ENCODE measurements at places on chromosomes 3 and 15. TPM values are rescaled to one million over a fixed set of nuclear protein-coding genes. Genes with fewer than 3 reads are reported as not detected.
A peak's percentile ranks its signal among the peaks of the same experiment; 100 is the strongest.

Gene EIF4G1
- total RNA-seq: 83.3 TPM

Gene RBPMS2
- total RNA-seq: 0.27 TPM

GRCh38 chr3:89692601-89693000 is 585.2 kb downstream of the EPHA3 start:
- no peak for DNase-seq

Gene NMB
- total RNA-seq: 2.3 TPM

GRCh38 chr3:30720586-30721313 is 114.3 kb downstream of the TGFBR2 start:
- no peak for DNase-seq

Gene GP5
- 0.09 TPM for total RNA-seq

- DNase-seq: no peak
Observed at GRCh38 chr3:39434574-39434973, 28.1 kb downstream of the RPSA start.

Gene SATB1
- 77.8 TPM for total RNA-seq

Gene EPHA3
- total RNA-seq: 57.7 TPM

DNA sequence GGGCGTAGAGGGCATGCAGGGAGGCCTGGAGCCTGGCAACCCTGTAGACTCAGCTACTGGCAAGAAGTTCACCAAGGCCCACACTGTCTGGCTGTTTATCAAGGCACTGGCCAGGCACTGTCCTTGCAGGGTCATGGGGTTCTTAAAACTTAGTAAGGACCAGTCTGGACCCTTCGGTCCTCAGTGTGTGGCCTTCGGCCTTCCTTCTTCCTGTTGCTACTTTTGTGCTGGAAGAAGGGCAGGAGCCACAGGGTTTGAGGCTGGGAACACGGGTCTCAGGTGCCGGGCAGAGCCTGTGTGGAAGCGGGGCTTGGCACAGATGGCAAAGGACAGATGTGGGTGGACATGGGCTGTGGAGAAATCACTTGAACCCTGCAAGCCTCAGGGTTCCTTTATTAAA is 76.6 kb downstream of the SNRK start:
- DNase-seq: no peak

DNA sequence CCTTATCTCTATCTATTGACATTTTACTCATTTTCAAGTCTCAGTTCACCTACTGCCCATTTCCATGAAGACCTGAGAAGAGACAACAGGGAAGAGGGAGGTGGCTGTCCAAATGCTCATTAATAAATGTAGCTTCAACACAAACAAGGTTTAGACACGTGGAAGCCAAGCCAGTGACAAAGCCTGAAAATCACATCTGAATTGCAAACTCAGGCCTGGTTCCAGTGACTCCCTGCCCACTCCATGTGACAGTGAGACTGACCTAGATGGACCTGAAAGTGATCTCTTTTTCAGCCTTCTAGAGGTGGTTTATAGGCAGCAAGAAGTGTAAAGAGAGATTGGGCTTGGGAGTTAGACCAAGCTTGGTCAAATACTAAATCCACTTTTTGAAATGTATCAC is 126.6 kb upstream of the BCL6 start:
- DNase-seq: no peak

DNA sequence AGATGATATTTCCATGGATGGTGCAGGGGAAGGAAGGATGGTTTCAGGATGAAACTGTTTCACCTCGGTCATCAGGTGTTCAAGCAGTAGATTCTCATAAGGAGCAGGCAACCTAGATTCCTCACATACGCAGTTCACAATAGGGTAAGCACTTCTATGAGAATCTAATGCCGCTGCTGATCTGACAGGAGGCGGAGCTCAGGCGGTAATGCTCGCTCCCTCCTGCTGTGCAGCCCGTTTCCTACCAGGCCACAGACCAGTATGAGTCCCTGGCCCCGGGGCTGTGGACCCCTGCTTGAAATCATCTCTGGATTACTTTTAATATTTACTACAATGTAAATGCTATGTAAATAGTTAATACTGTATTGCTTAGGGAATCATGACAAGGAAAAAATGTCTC is 241.8 kb downstream of the ROBO2 start:
- no peak for DNase-seq

Gene KBTBD13
- total RNA-seq: not detected

Gene ARID3B
- 9.6 TPM for total RNA-seq

DNA sequence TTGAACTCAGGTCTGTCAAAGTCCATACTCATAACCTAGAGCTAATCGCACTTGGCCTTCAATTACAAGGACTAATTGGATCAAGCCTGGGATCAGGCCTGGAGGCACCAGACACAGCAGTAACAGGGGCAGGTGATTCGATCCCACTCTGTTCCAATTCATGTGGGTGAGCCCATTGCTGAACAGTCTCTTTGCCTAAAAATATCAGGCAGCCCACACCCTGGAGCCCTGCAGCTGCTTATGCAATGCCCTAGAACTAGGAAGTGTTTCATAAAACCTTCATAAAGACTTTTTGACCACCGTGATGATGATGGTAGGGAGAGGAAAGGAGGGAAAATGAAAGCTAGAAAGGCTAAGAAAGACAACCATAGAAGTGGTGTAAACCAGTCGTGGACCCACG is 47.8 kb upstream of the NEO1 start:
- no peak for DNase-seq

DNA sequence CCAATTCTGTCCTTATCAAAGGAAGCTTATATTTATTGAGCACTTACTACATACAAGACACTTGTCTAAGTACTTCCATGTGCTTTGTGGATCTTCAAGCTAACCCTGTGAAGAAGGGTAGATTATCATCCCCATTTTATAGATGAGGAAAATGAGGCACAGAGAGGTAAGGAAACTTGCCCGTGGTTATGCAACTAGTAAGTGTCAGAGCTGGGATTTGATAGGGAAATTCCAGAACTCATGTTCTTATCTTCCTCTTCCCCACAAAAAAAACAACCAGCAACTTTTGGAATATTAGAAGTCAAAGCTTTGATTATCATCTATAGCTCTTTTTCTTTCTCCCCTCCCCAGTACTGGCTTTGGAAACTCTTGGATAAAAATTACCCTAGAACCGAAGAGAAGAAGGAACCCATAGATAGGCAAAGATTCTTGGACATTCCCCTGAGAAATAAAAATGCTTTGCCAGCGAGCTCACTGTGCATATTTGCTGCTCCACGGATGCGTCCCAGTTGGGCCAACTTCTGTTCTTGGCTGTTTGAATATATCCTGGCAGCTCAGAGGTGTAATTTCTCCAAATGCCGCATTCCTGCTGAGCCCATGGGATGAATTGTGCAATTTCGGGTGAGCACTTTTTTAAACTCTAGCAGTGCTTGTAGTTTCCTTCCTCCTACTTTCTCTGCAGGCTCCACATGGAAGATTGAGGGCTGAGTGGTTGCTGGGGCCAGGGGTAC is 591.5 kb upstream of the CFAP20DC start:
- DNase-seq: peak; percentile 25

Gene KIF7
- 7.3 TPM for total RNA-seq

- no peak for DNase-seq
Observed at GRCh38 chr3:157134620-157135191, 25.2 kb downstream of the CCNL1 start.

Gene HPS3
- 24.1 TPM for total RNA-seq

DNA sequence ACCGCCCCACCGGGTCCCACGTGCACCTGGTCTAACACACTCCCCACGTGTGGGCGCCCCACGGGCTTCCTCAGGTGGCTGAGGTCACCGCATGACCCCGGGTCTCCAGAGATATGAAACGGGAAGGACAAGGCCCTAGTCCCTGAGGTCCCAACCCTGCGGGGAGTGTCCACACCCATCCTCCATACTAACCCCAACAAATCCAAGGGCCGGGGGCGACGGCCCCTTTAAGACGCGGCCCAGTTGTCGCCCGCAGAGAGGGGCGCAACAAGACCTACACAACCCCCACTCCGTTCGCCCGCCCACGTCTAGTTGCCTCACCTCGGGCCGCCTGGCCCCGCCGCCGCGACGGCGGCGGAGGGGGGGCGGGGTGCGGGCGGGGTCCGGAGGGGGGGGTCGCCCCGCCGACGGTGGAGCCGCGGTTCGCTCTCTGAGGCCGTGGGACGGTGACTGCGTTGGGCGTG is 396 bp downstream of the INO80 start:
- peak; percentile 43 for DNase-seq

DNA sequence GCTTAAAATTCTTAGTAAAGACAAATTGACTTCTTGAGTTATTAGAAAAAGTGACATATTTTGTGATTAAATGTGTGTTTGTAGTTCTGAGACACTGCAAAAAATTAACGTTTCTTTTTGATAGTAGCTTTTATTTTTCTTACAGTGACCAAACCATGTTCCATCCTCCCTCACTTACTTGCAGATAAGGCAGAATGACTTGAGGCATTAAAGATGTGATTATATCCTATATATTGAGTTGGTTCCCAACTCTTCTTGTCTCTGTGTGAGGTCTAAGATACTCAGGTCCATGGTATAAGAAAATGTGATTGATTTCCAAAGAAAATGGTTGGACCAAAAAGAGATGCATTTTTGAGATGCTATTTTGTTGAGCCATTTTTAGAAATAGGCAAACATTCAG is 238.3 kb upstream of the NR2F2 start:
- DNase-seq: no peak

Gene PODXL2
- 95.3 TPM for total RNA-seq

Gene SPINT1
- 7.7 TPM for total RNA-seq

DNA sequence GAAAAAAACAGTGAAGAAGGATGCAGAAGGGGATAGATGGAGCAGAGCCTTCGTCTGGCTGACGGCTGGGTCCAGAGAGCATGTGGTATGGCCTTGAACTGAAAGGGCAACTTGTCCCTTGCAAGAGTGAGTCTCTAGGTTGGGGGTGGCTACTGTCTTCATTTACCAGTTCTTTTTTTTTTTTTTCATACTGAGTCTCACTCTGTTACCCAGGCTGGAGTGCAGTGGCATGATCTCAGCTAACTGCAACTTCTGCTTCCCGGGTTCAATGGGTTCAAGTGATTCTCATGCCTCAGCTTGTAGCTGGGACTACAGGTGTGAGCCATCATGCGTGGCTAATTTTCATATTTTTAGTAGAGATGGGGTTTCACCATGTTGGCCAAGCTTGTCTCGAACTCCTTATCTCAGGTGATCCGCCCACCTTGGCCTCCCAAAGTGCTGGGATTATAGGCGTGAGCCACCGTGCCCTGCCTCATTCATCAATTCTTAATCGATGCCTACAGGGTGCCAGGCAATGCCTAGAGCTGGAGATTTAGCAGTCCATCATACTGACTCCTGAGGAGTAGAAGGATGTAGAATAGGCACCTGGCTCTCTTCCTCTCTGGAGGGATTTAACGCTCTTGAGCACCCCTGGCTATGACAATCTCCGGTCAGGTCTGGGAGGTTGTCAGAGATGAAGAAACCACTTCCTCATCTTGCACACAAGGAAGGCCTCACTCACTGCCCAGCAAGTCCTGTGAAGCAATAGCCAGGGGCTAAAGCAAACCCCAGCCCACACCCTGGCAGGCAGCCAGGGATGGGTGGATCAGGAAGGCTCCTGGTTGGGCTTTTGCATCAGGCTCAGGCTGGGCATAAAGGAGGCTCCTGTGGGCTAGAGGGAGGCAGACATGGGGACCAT is at the start of gene CAMP:
CAMP (plus strand) TSS at position 880 of the 898 bp plus-strand sequence; CDS start at position 897, 17 bp downstream.
- DNase-seq: no peak

Gene SKOR1
- 14.9 TPM for total RNA-seq

DNA sequence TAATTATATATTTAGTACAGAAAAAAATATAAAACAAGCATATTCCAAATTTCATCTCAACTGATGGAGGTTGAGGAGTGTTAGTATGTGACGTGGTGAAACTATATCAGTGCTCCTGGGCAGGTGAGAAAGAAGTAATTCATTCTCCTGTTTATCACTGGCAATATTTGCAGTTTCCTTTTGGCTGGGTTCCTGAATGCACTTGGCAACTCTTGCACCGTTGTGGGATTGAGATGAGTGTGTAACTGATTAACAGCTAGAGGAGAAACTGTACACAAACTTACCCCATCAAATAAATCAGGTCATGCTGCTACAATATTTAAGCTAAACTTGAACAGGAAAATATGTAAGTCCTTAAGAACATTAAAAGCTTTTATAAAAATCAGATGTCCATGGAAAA is 2.1 kb upstream of the ATP13A4 start:
- DNase-seq: peak; percentile 8

GRCh38 chr3:6120786-6121185 is 740.1 kb upstream of the GRM7 start:
- DNase-seq: no peak

GRCh38 chr15:71116366-71116765 is 1.1 kb downstream of the THSD4 start:
- DNase-seq: no peak

- DNase-seq: no peak
Observed at GRCh38 chr3:188351648-188352047, 197.7 kb downstream of the LPP start.

Gene GABRB3
- total RNA-seq: 73.9 TPM

Gene HDC
- 1.2 TPM for total RNA-seq

DNA sequence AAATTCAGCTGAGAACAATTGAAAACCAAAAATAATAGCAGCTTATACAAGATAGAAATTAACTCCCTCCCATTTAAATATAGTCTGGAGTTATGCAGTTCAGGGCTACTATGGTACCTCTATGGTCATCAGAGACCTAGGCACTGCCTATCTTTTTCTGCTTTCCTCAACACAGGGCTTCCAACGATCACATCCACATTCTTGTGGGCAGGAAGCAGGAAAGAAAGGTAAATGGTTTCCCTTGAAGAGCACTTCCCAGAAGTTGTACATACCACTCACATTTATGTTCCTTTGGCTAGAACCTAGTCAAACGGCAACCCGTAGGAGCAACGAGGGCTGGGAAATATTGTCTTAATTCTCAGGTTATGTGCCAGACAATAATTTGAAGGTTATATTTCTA is 197.7 kb upstream of the PRICKLE2 start:
- no peak for DNase-seq

DNA sequence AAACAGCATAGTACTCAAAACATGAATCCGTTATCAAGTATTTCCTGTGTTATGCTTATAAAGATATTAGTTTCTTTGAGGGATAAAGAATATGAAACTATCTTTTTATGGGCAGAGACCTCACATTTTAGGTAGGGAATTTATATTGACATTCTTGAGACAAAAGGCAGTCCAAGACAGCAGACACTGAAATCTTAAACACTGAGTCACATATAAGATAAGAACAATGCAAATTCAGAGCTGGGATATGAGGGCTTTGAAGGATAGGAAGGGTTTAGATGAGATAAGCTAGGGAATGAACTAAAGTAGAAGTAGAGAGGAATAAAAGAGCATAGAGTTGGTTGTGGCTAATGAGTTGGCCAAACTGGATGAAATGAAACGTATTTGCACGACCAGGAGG is 58.4 kb downstream of the ASTE1 start:
- no peak for DNase-seq

Gene MKRN2OS
- total RNA-seq: not detected

GRCh38 chr15:71660501-71660900 is 149.9 kb upstream of the NR2E3 start:
- no peak for DNase-seq

Gene ZBTB20
- 84.3 TPM for total RNA-seq

All from cerebellum (tissue), 4 donors.